ENCODE measurements at places on chromosomes 5 and 9.

GRCh38 chr9:5095795-5096194 lies 89.6 kb downstream of the INSL6 start:
- DNase-seq, result no peak

- no peak for DNase-seq
Measured at GRCh38 chr5:87770016-87770570, 357.4 kb upstream of the CCNH start.

DNA sequence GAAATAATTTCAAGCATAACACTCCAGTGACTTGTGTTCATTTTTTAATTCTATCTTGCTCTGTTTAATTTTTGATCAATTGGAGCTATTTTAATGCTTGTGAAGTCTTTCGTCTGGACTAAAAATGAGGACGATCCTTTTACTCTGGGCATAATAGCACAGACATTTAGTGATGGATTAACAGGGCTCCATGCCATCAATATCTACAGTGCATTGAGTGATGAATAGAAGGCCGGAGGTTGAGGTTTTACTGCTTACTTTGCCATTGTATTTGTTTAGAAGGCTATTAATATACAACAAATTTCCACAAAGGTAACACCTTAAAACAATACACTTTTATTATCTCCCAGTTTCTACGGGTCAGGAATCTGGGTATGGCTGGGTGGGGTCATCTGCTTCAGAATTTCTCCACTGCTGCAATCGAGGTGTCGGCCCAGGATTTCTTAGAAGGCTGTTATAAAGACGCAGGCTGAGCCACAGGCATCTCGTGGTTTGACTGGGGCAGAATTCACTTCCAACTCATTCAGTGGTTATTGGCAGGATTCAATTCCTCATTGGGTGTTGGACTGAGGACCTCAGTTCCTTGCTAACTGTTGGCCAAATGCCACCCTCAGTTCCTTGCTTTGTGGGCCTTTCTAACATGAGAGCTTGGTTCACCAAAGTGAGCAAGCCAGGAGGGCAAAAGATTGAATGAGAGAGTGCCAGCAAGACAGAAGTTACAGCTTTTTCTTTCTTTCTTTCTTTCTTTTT lies 265.4 kb upstream of the VLDLR start:
- no peak for DNase-seq

DNA sequence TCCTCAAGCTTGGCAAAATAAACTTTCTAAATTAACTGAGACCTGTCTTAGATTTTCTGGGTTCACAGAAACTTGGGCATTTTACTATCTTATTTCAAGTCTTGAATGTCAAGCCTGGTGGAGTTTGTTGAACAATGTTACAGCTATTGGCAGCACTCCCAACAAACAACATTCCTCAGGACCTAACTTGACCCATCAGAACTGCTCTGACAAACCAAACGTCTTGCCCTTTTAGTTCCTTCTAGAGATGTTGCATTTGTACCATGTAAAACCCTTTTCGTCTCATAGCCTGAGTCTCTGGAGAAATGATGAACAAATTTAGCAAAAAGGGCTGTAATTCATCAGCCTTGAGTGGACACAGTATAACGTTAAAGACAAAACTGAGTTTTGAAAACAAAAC lies 51.1 kb downstream of the GNA14 start:
- DNase-seq, result no peak

All from NCI-H460 (cell line).